ENCODE measurements at places on chromosomes 1 and 21. TPM values are rescaled to one million over a fixed set of nuclear protein-coding genes. Genes with fewer than 3 reads are reported as not detected.

OR2T2 gene
- not detected for polyA plus RNA-seq

CD2 gene
- not detected for polyA plus RNA-seq

SPRR2E gene
- not detected for polyA plus RNA-seq

GNAT2 gene
- 0.32 TPM for polyA plus RNA-seq

DSTYK gene
- 9.8 TPM for polyA plus RNA-seq

GRCh38 chr1:201586806-201587205 is 47.9 kb downstream of the NAV1 start:
- H3K27ac ChIP-seq, result peak overlapping the region; percentile 80
- H3K4me1 ChIP-seq, result peaks cover 51% of the 10 kb centered on the region
- H3K4me3 ChIP-seq, result no peak overlapping the region

DNA sequence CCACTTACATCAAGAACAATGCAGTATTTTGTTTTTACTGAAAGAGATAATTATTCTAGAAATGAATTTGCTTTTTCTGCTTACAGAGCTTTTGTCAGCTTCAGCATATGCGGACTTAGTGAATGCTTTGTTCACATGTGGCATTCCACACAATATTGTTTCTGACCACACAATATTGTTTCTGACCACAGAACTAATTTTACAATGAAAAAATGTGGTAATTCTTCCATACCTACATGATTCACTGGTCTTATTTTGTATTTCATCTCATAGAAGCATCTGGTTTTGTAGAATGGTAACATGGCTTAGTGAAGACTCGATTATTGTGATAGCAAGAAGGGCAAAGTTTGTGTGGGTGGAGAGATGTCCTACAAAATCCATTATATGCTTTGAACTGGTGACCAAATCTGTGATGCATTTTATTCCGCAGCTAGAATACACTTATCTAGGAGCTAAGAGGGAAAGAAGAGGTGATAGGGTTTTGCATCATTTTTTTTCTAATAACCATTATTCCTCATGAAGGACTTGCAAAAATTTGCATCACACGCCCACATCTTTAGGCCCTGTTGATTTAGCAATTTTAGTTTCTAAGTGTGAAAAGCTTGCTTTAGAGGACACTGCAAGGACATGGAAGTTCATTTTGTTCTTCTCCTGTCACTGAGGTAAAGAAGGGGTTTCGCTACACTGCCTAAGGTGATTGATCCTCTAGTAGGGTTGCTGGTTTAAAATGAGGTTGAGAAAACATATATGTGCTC is 75.3 kb downstream of the HLX start:
- H3K4me3 ChIP-seq, result no peak overlapping the region
- no peak overlapping the region for H3K27ac ChIP-seq
- no peaks in the 10 kb centered on the region for H3K27me3 ChIP-seq
- H3K4me1 ChIP-seq, result peaks cover 57% of the 10 kb centered on the region

GRCh38 chr1:222283147-222283768 is 264.6 kb downstream of the HHIPL2 start:
- peak overlapping the region; percentile 10 for H3K27ac ChIP-seq
- no peak overlapping the region for H3K4me3 ChIP-seq
- H3K4me1 ChIP-seq, result peaks cover 9% of the 10 kb centered on the region
- H3K27me3 ChIP-seq, result peaks cover 9% of the 10 kb centered on the region
- H3K36me3 ChIP-seq, result no peaks in the 10 kb centered on the region
- DNase-seq, result peak; percentile 73

GRCh38 chr1:34856697-34857096 is 2.9 kb downstream of the SMIM12 start:
- peaks cover 13% of the 10 kb centered on the region for H3K4me1 ChIP-seq
- H3K4me3 ChIP-seq, result no peak overlapping the region
- H3K27me3 ChIP-seq, result no peaks in the 10 kb centered on the region
- H3K36me3 ChIP-seq, result no peaks in the 10 kb centered on the region
- no peak for DNase-seq

GRCh38 chr1:9767964-9768668 is 55.6 kb downstream of the CLSTN1 start:
- no peak overlapping the region for H3K4me3 ChIP-seq
- peaks cover 21% of the 10 kb centered on the region for H3K4me1 ChIP-seq
- DNase-seq, result no peak
- H3K27ac ChIP-seq, result no peak overlapping the region
- H3K27me3 ChIP-seq, result no peaks in the 10 kb centered on the region
- H3K36me3 ChIP-seq, result 0 out of 2 replicates have a peak, but pooled peaks cover 8% of the 10 kb centered on the region

- H3K27me3 ChIP-seq, result no peaks in the 10 kb centered on the region
- no peaks in the 10 kb centered on the region for H3K36me3 ChIP-seq
- no peak overlapping the region for H3K4me3 ChIP-seq
- no peak overlapping the region for H3K27ac ChIP-seq
- peaks cover 11% of the 10 kb centered on the region for H3K4me1 ChIP-seq
- no peak for DNase-seq
Observed at GRCh38 chr1:153651771-153652170, 6.7 kb upstream of the SNAPIN start.

- no peak overlapping the region for H3K27ac ChIP-seq
- peaks cover 20% of the 10 kb centered on the region for H3K4me1 ChIP-seq
- no peak overlapping the region for H3K4me3 ChIP-seq
Observed at GRCh38 chr1:39043513-39043912, 17.4 kb downstream of the NDUFS5 start.

GRCh38 chr21:33668620-33669019 is 26.3 kb downstream of the ITSN1 start:
- H3K4me1 ChIP-seq, result peaks cover 34% of the 10 kb centered on the region
- DNase-seq, result no peak
- H3K27me3 ChIP-seq, result no peaks in the 10 kb centered on the region
- no peak overlapping the region for H3K4me3 ChIP-seq
- 0 out of 2 replicates have a peak overlapping the region, but pooled peaks have one; percentile 8 for H3K27ac ChIP-seq
- H3K36me3 ChIP-seq, result no peaks in the 10 kb centered on the region

- no peak overlapping the region for H3K4me3 ChIP-seq
- no peaks in the 10 kb centered on the region for H3K36me3 ChIP-seq
- no peak overlapping the region for H3K27ac ChIP-seq
- H3K4me1 ChIP-seq, result peaks cover 11% of the 10 kb centered on the region
- no peak for DNase-seq
- no peaks in the 10 kb centered on the region for H3K27me3 ChIP-seq
Observed at GRCh38 chr1:182589520-182589919, 464 bp upstream of the RNASEL start.

GRCh38 chr1:26119892-26120608 is 8.4 kb downstream of the PDIK1L start:
- no peaks in the 10 kb centered on the region for H3K27me3 ChIP-seq
- H3K4me3 ChIP-seq, result no peak overlapping the region
- peaks cover 13% of the 10 kb centered on the region for H3K4me1 ChIP-seq
- H3K36me3 ChIP-seq, result peaks cover 10% of the 10 kb centered on the region

DNA sequence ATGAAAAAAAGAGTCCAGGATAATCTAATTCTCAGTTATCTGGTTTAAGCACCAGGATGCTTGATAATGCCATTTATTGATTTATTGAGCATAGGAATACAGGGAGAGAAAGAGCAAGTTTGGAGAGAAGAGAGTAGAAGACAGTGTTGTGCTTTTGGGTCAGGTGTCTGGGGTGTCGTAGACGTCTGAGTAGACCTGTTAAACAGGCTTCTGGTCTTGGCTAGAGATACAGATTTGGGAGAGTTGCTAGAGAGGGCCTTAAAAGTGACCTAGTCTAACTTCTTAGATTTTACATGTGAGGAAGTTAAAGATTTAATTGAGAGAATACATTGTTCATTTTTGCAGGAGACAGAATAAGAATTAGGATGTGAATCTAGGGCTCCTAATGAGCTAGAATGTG is 34.3 kb downstream of the CNST start:
- no peak overlapping the region for H3K27ac ChIP-seq
- H3K36me3 ChIP-seq, result peaks cover 8% of the 10 kb centered on the region
- no peak overlapping the region for H3K4me3 ChIP-seq

DNA sequence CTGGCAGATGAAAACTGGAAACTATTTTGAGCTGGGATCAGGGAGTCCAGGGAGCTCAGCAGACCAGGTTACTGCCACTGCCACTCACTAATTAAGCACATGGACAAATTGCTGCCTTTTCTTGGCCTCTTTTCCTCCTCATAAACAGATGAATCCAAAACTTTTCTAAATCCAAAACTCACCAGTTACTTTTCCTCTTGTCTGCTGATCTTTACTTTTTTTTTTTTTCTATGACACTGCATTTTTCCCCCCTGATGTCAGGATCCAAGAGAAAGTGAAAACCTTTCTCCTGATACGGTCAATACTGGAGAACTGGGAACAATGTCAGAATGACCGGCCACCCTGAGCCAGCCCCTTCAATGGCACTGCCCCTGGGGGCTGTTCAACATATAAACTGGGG is 405.8 kb downstream of the DUSP10 start:
- H3K27me3 ChIP-seq, result no peaks in the 10 kb centered on the region
- peak; percentile 65 for DNase-seq
- no peaks in the 10 kb centered on the region for H3K36me3 ChIP-seq
- peaks cover 21% of the 10 kb centered on the region for H3K4me1 ChIP-seq
- peak overlapping the region; percentile 45 for H3K4me3 ChIP-seq

DNA sequence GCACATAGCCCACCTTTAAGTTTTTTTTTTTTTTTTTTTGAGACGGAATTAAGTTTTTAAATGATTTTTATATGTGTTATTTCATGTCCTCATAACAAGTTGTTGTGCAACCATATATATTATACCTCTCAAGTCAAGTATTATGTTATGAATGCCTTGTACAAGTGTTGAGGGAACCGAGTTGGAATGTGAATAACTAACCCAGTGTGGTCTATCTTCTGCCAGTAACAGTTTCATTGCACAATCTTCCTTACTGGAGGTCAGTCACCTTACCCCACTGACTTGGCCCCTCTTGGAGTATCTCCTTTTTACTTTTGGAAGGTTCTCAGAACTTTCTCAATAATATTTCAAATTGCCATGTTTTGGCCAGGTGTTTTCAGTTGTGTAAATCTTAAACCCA is 201.9 kb downstream of the CACNA1E start:
- no peaks in the 10 kb centered on the region for H3K27me3 ChIP-seq
- DNase-seq, result no peak
- H3K4me3 ChIP-seq, result no peak overlapping the region
- no peaks in the 10 kb centered on the region for H3K36me3 ChIP-seq

- no peak overlapping the region for H3K4me3 ChIP-seq
- DNase-seq, result no peak
- no peak overlapping the region for H3K27ac ChIP-seq
- no peaks in the 10 kb centered on the region for H3K27me3 ChIP-seq
Observed at GRCh38 chr1:193348769-193349535, 162.5 kb upstream of the B3GALT2 start.

- H3K27me3 ChIP-seq, result no peaks in the 10 kb centered on the region
- no peak overlapping the region for H3K4me3 ChIP-seq
- H3K36me3 ChIP-seq, result no peaks in the 10 kb centered on the region
- peaks cover 49% of the 10 kb centered on the region for H3K4me1 ChIP-seq
- peak; percentile 96 for DNase-seq
- H3K27ac ChIP-seq, result peak overlapping the region; percentile 86
Observed at GRCh38 chr1:208201229-208201628, 43.0 kb downstream of the PLXNA2 start.

- 0 out of 2 replicates have a peak, but pooled peaks cover 4% of the 10 kb centered on the region for H3K4me1 ChIP-seq
- no peak overlapping the region for H3K4me3 ChIP-seq
- peak; percentile 16 for DNase-seq
- H3K27me3 ChIP-seq, result no peaks in the 10 kb centered on the region
- no peaks in the 10 kb centered on the region for H3K36me3 ChIP-seq
Observed at GRCh38 chr1:147665521-147665920, 4.8 kb downstream of the ACP6 start.

GRCh38 chr1:157993918-157994605 is 617 bp downstream of the KIRREL1 start:
- H3K4me3 ChIP-seq, result peak overlapping the region; percentile 97
- peak overlapping the region; percentile 72 for H3K27ac ChIP-seq
- no peaks in the 10 kb centered on the region for H3K27me3 ChIP-seq
- peak; percentile 51 for DNase-seq
- H3K4me1 ChIP-seq, result peaks cover 31% of the 10 kb centered on the region

DNA sequence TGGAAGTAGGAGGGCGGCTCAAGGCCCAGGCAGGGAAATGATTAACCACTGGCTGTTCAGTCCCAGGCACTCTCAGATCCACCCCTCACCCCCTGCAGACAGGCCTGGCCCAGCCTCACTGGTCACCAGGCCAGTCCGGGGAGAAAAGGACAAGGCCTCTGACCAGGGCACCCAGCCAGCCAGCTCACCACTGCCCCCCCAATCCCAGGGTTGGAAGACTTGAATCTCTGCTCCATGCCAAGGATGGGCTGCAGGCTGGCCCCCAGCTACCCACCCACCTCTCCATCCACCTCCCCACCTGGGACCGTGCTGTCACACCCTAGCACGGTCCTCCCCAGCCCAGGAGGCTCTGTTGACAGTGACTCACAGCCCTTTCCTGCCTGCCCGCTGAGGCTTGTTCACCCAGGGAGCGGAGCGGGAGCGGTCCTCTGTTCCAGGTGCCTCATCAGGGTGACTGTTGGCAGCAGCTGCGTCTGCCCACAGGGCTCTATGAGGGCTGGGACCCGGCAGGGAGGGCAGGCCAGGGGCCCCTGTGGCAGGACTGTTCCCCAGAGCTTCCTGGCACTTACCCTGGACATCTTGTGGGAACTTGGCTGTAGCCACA is 2.2 kb downstream of the LAD1 start:
- H3K27ac ChIP-seq, result no peak overlapping the region
- H3K4me3 ChIP-seq, result no peak overlapping the region
- no peaks in the 10 kb centered on the region for H3K4me1 ChIP-seq
- H3K27me3 ChIP-seq, result peaks cover 53% of the 10 kb centered on the region
- DNase-seq, result no peak

GRCh38 chr1:30661311-30661710 is 62.1 kb downstream of the MATN1 start:
- no peaks in the 10 kb centered on the region for H3K36me3 ChIP-seq
- no peak overlapping the region for H3K4me3 ChIP-seq
- no peak for DNase-seq
- H3K4me1 ChIP-seq, result no peaks in the 10 kb centered on the region

- H3K4me3 ChIP-seq, result no peak overlapping the region
- H3K27me3 ChIP-seq, result peaks cover 16% of the 10 kb centered on the region
- H3K36me3 ChIP-seq, result no peaks in the 10 kb centered on the region
- no peak overlapping the region for H3K27ac ChIP-seq
- no peaks in the 10 kb centered on the region for H3K4me1 ChIP-seq
Observed at GRCh38 chr1:173545688-173546087, 57.2 kb downstream of the SLC9C2 start.

Data from GM23248 (cell line).